ENCODE measurements at places on chromosomes 7 and 10.

GRCh38 chr10:49512121-49512809, 26.7 kb downstream of the ERCC6 start:
- peak; percentile 71 for DNase-seq

DNA sequence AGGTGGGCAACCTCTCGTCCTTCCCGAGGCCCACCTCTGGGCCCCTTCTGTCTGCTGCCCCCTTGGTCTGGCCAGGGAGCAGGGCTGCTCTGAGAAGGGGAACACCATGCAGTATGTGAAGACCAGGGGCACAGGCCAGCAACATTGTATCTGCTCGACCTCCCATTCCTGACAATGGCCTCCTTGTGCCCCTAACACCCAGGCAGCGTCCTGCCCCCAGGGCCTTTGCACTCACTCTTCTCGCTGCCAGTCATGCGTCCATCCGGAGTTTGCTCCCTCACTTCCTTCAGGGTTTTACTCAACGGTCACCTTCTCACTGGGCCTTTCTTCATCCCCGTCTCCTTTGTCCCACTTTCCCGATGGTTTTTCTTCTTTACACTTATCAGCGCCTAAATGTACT, 232.9 kb upstream of the GRB10 start:
- no peak for DNase-seq

- peak; percentile 45 for DNase-seq
Observed at GRCh38 chr7:116138202-116138801, 72.0 kb upstream of the TES start.

DNA sequence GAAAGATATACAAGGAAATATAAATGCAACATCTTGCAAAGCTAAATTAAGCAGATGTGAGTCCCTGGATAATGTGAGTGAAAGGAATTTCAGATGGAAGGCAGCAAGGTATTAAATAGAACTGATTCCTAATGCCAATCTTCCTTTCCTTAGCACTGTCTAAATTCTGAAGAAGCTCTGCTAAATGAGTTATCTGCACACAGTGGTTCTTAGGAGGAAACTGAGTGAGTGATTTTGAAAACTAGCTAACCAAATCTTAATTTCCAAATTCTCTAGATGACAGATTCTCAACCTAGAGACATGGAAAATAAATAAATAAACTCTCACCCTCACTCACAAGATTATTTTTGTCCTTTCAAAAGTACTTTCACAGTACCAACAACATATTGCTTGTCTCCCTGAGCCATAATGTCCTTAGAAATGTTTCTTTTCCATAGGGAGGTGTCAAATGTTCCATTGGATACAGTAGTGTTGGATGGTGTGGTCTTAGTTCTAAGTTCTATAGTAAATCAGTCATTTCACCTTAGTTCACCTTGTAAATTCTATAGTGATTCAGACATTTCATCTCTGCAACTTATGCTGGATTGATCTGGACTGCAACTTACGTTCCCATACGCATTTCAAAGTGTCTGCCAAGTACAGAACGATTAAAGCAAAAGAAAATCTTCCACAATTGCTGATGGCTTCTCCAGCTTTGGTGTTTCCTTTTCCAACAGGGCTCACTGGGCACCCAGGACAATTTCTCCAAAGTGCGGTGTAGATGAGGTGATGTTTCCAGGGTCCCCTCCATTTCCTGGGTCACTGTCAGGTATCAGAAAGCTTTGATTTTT, 145.4 kb upstream of the FAM171A1 start:
- no peak for DNase-seq

DNA sequence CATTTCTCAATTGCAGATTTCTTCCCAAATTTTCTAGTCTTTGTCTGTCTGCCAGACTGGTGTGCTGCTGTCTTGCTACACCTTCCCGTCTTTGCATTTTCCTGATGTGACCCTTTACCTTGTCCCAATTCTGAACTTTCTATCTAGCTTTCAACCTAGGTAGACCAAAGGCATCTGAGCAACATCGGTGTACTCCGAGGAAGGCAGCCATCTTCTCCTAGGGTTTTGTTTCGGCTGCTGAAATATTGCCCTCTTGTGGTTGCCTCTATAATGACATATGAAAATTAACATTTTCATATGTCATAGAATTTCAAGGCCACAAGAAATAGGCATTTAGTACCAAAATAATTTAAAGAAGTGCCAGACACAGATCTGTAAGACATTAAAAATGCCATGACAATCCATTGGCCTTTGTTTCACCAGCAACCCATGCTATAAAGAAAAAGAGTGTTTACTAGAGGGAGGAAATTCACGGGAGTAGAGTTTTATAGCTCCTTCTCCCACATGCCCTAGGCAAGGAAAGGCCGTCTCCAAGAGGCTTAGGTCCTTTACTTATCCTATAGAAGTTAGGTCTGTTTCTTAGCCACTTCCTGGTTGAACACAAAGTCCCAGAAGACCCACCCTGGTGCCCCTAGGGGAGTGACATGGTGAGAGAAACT, 23.4 kb downstream of the OR9A2 start:
- DNase-seq, result peak; percentile 56

DNA sequence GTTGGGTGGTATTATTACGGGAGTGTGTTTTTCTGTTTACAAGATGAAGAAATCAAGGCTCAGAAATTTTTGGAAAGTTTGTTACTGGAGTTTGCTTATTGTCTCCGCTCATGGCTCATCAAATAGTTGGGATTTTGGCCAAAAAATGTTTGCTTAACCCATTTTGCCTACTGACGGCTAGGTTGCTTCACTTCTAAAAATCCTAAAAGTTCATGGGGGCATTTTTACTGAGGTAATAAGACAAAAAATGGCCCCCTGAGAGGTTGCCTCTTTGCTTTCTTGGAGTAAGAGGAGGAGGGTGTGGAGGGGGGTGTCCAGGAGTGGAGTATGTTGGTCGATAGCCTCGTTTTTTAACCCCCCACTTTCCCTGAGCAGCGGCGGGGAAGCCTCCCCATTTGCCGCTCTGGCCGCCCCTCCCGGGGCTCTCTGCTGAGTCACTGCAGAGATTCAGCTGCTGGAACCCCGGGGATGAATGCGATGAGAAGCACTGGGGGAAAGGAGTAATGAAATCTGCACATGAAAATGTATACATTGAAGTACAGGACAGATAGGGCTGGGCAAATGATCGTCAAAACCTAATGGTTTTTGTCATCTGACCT, 1.5 kb downstream of the MEST start:
- DNase-seq, result no peak

DNA sequence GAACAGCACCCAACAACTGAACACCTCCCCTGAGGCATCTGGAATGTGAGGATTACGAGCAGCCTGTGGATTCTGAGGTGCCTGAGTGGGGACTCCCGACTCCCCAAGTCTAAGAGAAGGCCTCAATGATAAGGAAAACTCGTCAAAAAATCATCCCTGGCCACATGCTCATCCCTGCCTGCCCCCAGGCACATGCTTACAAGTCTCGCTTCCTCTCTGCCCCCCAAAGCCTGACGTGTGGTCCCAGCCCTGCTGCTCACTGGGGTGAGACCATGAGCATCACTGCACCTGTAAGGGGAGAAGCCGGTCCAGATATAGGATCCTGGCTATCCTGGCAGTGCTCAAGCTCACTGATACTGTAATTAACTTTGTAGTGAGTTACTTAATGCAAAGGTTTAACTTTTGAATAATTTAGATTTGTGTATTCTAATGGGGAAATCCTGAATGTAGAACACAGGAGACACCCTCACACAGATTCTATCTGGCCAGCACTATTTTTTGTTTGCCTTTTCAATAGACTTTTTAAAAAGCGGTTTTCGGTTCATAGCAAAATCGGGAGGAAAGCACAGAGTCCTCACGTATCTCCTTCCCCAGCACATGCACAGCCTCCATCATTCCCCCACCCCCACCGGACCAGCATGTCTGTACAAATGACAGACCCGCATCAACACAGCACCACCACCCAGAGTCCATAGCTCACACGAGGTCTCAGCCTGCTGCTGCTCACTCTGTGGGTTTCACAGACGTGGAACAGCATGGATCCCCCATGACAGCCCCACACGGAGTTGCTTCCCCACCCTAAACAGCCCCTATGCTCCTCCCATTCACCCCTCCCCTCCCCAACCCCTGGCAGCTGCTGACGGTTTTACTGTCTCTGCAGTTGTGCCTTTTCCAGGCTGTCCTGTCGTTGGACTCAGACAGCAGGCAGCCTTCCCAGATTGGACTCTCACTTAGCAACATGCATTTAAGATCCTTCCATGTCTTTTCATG, 167.9 kb downstream of the DIP2C start:
- DNase-seq, result no peak

DNA sequence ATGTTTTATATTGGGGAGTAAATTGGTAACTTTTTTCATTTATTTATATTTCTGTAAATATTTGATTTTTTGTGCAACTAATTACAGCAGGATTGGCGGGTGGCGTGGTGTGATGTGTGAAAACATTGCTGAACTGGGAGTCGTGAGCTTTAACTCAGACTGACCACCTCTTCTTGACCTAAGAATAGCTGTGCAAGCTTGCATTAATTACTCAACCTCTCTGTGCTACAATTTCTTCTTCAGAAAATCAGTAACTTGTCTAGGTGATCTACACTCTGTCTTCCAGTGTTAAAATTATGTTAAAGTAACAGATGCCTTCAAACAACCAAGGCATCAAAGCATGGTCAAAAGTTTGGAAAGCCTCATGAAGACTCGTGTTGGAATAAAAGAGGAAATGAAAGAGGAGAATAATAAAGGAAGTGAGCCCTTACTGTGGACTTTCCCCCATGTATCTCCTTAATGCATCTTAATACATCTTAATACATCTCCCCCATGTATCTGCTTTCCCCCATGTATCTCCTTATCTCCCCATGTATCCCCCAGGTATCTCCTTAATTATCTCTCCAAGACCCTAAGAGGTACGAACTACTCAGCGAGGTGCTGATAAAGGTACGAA, 71.2 kb downstream of the SVIL start:
- DNase-seq, result no peak

DNA sequence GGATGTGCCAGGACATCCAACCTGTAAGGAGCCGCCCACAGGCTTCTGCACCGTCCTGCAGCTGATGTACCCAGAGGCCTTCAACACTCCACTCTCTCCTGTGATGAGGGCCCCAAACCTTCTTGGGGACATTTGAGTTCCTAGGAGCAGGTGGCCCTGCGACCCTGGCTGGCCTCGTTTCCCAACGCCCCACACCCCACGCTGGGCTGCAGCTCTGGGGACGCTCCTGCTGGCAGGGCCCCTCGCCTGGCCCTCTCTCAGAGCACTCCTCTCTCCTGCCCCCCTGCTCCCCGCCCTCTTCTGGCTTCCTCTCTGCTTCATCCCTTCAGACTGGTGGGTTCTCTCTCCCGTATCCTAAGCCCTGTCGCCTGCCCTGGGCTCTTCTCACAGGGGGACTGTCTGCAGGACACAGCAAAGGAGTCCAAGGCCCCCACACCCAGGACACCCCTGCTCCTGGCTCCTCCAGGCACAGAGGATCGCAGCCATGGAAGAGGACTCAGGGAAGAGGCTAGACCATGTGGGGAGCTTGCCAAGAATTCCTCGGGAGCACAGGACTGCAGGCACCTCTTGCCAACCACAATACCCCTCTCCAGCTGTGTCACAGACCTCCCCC, 541.4 kb downstream of the TCERG1L start:
- no peak for DNase-seq

DNA sequence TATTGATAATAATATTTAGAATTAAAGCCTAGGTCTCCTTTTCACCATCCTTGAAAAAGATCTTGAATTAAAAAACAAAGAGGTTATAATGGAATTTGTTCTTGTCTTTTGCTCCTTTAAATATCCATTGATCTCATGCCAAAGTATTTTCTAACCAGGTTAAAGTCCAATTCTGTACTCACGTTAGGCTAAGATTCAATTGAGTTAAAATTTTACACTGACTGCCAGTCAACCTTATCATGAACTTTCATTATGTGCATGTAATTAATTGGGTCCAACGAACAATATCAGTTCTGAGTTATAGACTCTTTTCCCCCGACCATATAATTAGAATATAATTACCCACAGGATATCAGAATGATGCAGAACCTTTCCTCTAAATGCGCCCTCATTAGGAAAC, 266.6 kb downstream of the DGKB start:
- no peak for DNase-seq

DNA sequence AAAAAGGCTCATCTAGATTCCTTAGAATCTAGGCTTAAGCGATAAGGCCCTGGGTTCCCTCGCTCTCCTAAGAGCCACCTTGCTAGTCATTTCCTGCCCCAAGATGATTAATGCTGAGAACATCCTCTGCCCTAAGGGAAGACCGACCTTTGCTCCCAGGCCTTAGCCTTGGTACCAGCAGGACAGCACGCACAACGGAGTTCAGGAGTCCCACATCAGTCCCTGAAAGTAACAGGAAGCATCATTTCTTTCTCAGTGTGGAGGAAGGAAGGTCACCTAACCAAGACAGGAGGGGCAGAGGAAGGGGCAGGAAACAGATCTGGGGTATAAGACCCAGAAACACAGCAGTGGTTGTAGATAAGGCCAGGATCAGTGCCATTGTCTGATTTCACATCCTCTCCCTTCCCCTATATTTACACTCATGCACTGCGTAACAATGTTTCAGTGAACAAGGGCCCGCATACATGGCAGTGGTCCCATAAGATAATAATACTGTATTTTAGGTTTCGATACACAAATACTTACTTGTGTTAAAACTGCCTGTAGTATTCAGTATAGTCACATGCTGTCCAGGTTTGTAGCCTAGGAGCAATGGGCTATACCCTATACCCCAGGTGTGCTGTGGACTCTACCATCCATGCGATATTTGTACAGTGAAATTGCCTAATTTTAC, 8.1 kb upstream of the FAM107B start:
- no peak for DNase-seq

All from D341Med (cell line).